Hepatic stellate cell (primary cell): ENCODE measurements at places on chromosomes 4 and X.

GRCh38 chr4:94621491-94622080 is 136.2 kb upstream of the BMPR1B start:
- peak; percentile 21 for DNase-seq

DNA sequence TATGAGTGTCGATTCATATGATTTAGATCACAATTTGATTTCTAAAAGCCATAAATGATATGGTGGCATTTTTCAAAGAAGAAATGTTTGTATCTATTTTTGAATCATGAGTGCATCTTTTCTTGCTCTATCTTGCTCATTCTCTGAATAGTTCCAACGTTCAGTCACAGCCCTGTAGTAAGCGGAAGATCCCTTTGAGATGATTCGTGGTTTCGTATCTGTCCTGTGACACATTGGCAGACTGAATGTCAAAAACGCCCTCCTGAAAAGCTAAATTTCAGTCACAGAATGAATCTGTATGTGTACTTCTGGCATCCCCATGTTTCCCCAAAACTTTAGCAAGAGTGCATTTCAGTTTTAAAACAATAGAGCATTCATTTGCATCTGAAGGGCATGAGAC is 1066.9 kb upstream of the TENM3 start:
- DNase-seq = no peak

- DNase-seq = peak; percentile 45
These were observed 206.3 kb downstream of the SLC7A11 start for GRCh38 chr4:138035781-138036258.

DNA sequence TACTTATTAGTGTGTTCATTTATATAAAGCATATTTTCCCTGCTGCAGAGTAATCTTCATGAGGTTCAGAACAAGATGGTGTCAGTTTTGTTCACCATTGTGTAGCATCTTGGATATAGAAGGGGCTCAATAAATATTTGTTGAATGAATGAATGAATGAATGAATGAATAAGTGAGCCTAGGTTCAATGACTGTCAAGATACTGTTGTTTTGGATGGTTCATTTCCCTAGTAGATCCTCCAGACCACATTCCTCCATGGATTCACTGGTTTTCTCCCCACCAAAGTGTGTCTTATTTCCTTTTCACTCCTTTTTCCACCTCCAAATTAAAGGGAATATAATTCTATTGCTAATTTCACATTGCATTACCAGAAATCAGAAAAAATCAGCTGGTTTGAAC is 2.1 kb upstream of the OCIAD2 start:
- no peak for DNase-seq

DNA sequence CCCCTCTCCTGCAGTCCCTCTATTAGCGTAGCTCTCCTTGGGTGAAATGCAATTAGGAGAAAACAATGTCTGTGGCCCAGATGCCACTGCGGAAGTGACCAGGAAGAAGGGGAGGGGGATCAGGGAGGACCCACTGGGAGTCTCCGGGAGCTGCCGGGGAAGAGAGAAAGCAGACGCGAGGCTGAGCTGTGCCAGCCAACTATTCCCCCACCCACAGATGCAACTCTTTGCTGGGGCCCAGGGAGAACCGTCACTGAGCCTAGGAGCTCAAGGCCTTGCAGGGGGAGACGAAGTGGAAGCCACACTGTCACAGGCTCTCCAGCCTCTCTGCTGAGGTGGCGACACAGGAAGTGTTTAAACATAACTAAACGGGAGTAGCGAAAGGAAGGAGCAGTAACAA is 149.2 kb downstream of the BCOR start:
- DNase-seq = no peak

GRCh38 chr4:89800527-89801103 is 36.3 kb downstream of the SNCA start:
- DNase-seq = no peak

DNA sequence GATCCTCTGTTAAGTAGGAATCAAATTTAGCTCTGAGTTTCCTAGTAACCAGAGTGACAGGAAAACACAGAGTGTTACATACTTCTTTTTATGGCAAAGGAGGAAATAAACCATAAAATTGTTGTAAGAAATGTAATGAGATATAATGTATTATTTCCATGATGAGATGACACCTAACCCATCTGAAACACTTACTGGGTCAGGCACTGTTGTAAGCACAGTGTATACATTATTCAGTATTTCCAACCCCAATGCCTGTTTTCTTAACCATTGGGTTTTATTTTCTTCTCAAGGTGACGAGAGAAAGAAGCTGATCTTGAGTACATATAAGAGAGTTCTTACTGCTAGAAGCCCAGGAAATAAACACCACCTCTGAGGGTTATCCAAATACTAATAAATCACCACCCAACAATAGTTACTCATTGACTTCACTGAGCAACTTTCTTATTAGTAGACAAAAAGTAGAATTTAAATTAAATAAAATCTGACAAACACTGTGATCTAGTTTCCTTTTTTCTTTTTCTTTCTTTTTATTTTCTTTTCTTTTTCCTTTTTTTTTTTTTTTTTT is 4.2 kb upstream of the ENAM start:
- no peak for DNase-seq

DNA sequence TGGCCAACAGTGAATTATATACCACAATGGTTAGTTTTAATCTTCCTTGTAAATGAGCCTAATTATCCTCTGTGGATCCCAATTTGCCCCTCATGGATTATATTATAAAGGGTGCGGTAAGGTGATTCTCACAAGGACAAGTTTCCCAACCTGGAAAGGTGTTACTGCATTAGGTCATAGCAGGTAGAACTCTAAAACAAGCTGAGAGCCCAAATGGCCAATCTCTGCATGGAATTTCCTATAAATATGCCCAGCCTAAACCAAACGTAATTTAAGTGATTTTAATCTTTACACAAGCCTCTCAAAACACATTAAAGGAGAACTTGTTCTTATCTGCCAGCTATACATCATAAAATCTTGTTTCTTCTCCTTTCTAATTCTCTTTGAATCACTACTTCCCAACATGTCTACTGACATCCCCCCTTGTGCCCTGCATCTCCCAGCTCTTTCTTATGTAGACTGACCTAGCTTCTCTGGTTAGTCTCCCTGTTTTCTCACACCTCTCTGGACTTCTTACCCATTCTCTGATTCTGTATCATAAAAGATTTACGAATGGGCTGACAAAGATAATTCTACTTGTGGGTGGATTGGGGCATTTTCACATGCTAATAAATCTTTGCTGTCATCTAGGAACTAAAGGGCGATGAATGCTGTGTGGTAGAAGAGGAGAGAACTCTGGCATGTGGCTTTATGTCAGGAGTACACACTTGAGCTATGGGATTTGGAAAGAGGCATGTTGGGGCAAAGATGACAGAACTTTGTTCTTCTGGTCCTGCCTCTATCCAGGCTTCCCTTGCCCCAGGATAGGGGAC is 94.3 kb upstream of the PGRMC2 start:
- DNase-seq = no peak

- no peak for DNase-seq
These were observed 93.3 kb downstream of the CCSER1 start for GRCh38 chr4:90220459-90220858.

GRCh38 chr4:76251441-76252270 is at the start of gene FAM47E:
Gene FAM47E, plus strand, starts transcription at chr4:76251721. Its CDS starts 26 bp downstream, at chr4:76251747.
- peak; percentile 32 for DNase-seq

GRCh38 chr4:138918169-138918869 is 97.3 kb upstream of the NOCT start:
- DNase-seq = no peak

DNA sequence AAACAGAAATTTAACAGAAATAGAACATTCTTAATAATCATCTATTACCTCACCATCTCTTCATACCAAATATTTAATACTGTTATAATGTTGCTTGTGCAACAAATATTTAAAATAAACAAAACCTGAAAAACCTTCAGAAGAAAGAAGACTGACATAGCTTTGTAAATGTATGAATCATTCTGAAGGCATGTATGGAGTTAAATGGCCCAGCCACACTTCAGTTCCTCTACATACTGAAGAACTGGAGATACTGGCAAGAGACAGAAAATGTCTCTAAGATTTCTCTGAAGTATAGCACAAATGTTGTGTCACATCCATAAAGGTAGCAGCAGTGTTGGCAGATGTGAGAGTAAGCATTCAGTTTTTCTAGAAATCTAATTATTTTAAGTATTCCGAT is 275.3 kb upstream of the FGF13 start:
- no peak for DNase-seq

- DNase-seq = no peak
These were observed 259.8 kb upstream of the CLNK start for GRCh38 chr4:10944321-10944720.

- DNase-seq = no peak
These were observed 65.4 kb upstream of the NKX1-1 start for GRCh38 chr4:1471443-1472147.

DNA sequence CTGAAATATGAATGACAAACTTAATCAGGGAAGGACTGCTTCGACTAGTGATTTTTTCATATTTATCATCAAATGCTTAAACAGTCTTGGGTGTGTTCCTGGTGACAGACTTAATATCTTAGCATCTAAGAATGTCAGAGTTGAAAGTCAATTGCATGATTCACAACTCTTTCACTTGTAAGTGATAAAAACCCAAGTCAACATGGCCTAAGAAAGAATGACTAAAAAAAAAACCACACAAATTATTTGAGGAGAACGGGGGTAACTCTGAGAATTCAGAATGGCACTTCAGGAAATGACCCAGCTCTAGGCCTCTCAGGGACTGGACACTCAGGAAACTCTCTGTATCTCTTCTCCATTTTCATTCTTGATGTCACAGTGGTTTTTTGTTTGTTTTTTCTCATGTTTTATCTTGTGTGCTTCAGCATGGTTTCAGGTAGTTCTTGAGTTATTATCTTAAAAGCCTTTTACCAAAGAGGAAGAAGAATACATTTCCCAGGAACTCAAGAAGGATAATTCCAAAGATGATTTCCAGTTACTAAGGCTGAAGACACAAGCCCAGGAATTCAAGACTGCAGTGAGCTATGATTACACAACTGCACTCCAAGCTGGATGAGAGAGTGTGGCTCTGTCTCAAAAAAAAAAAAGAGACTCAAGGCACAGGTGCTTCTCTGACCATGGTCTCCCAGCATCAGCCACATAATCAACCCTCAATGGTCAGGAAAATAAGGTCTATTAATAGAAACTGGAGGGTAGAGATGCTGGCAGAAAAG is 1697.8 kb upstream of the IGFBP7 start:
- DNase-seq = no peak

- DNase-seq = no peak
These were observed 60.7 kb upstream of the ABCG2 start for GRCh38 chr4:88219099-88219498.

GRCh38 chr4:171843456-171843855 is 30.3 kb downstream of the GALNTL6 start:
- no peak for DNase-seq

DNA sequence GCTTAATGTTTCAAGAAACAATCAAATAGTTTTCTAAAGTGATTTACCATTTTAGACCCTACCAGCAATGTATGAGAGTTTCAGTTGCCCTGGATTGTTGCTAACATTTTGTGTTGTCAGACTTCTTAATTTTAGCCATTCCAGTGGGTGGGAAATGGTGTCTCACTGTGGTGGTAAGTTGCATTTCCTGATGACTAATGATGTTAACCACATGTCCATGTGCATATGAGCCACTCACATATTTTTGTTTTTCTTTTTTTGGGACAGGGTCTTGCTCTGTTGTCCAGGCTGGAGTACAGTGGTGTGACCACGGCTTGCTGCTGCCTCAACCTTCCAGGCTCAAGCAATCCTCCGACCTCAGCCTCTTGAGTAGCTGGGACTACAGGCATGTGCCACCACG is 48.3 kb downstream of the MED28 start:
- DNase-seq = no peak

DNA sequence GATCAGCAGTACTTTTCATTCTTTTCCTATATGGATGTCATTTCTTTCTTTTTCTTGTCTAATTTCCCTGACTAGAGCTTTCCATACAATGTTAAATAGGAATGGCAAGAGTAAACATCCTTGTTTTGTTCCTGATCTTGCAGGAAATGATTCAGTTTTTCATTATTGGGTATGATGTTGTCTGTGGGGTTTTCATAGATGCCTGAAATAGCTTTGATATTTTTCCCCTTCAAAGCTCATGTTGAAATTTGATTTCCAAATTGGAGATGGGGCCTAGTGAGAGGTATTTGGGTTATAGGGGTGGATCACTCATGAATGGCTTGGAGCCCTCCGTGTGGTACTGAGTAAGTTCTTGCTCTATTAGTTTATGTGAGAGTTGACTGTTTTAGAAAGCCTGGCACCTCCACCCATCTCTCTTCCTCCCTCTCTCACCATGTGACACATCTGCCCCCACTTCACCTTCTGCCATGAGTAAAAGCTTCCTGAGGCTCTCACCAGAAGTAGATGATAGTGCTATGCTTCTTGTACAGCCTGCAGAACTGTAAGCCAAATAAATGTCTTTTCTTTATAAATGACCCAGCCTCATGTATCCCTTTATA is 22.3 kb upstream of the VSIG1 start:
- no peak for DNase-seq

GRCh38 chr4:188971125-188971524 is 831.9 kb downstream of the TRIML1 start:
- no peak for DNase-seq
